Fibroblast of the aortic adventitia (primary cell): ENCODE measurements at places on chromosomes 5 and 9. TPM values are rescaled to one million over a fixed set of nuclear protein-coding genes. Genes with fewer than 3 reads are reported as not detected.

DNA sequence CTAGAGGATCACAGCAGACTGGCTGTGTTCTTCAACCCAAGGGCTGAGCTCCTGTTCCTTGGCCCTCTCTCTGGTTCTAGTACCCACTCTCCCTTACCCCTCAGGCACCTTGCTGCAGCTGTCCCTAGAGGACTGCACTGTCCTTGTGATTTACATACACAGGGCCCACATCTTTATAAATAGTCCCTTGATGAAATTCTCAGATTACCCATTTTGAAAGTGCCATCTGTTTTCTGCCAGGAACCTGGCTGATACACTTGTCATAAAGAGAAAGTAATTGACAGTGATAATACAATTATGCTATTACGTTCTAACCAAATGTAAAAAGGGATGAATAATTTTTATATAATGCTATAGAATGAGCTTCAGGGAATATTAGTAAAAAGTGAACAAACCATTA is 16.5 kb upstream of the SPARC start:
- DNase-seq = no peak

CDO1 gene
- total RNA-seq = 7.0 and 24.8 TPM in 2 replicates

GRCh38 chr9:71509054-71509453 is 259.3 kb downstream of the CEMIP2 start:
- no peak for DNase-seq

NEUROG1 gene
- not detected in 2 replicates for total RNA-seq

DNA sequence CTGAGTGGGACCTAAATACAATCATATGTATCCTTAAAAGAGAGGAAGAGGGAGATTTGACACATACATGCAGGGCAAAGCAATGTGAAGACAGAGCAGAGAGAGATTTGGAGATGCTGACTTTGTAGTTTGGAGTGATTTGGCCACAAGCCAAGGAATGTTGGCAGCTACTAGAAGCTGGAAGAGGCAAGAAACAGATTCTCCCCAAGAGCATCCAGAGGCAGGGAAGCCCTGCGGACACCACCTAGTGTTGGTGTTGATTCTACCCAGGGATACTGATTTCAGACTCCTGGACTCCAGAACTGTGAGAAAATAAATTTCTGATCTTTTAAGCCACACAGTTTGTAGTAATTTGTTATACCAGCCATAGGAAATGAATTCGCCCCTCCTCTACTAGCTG is 64.9 kb upstream of the OSMR start:
- DNase-seq = peak; percentile 95

GRCh38 chr9:116859763-116860162 is 172.7 kb downstream of the TRIM32 start:
- no peak for DNase-seq

PCDHB10 gene
- total RNA-seq = 0.36 and 0.41 TPM in 2 replicates
